Kidney tubule cell (primary cell): ENCODE measurements at places on chromosomes 16 and 17.

- DNase-seq: no peak
These were observed 24.3 kb downstream of the ACSF3 start for GRCh38 chr16:89117975-89118289.

DNA sequence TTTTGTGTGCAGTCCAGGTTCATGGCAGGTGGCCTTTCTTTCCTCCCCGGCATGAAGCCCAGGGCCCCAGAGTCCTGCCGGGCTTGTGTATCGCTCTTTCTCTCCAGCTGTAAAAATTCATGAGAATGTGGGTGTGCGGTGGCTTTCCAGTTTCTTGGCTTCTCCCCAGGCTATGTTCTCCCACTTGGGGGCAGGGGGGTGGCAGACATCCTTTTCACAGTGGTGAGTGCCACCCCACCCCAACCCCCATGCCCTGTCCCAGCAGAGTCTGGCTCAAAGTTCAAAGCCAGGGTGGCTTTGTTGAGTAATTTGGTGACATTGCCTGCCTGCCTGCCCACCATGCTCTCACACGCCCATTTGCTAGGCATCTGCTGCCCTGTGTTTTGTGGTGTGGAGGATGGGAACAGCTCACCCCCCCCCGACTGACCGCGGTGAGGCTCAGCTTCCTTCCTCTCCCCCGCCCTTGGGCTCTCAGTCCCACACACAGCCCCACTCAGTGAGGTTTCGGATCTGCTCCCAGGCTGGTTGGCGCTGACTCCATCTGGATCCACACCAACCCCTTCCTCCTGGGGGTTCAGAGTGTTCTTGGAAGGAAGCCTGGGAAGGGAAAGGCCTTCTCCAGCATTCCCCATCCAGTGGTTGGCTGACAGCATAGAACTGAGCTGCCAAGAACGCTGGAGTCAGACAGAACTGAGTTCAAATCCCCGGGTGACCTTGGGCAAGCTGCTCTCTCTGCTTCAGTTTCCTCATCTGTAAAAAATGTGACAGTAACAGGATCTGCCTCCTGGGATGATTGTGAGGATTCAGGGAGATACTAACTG, 36.0 kb downstream of the CHD9 start:
- DNase-seq: peak; percentile 60

DNA sequence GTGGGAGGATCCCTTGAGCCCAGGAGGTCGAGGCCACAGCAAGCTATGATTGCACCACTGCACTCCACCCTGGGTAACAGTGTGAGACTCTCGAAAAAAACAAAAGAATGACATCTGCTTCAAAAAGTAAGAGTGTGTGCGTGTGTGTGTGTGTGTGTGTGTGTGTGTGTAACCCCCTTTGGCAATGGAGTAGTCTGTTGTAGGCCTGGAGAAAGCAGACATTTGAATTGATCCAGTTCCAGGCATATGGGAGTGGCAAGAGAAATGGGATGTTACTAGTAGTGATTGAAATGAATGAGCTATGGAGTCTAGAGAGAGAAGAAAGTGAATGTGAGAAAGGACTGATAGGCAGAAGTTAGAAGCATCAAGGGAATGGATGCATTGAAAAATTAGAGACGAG, 9.9 kb downstream of the CASC3 start:
- no peak for DNase-seq

DNA sequence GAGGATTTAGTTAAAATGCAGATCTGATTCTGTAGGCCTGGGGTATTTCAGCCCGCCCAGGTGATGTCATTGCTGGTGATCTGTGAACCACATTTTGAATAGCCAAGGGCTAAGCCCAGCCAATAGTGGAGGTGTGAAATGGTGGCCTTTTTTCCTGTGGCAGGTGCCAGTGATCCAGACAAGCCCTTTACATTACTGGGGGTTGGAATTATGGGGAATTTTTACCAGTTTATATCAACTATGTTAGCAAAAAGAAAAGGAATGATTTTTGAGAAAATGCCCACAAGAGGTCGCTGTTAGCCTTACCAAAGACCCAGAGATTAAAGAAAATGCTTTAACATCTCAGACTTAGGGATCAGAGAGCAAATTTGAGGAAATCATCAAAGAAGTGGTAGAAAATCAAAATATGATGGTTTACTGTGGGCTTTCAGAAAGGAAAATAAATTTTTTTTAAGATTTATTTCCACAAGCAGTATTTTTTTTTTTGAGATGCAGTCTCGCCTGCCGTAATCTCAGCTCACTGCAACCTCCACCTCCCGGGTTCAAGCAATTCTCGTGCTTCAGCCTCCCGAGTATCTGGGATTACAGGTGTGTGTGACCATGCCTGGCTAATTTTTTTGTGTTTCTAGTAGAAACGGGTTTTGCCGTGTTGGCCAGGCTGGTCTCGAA, 3.9 kb downstream of the VPS35L start:
- DNase-seq: peak; percentile 49

- DNase-seq: peak; percentile 74
These were observed 57.5 kb downstream of the CDH13 start for GRCh38 chr16:82684256-82684655.

DNA sequence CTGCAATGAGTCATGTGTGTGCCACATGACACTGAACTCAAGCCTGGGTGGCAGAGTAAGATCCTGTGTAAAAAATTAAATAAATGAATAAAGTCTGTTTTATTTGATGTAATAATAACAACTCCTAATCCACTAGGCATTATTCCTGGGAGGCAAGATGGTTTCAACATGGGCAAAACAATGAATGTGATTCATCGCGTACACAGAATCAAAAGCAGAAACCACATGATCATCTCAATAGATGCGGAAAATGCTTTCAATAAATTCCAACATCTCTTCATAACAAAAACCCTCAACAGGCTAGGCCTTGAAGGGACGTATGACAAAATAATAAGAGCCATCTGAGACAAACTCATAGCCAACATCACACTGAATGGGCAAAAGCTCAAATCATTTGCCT, 195.4 kb downstream of the CDH11 start:
- DNase-seq: no peak

DNA sequence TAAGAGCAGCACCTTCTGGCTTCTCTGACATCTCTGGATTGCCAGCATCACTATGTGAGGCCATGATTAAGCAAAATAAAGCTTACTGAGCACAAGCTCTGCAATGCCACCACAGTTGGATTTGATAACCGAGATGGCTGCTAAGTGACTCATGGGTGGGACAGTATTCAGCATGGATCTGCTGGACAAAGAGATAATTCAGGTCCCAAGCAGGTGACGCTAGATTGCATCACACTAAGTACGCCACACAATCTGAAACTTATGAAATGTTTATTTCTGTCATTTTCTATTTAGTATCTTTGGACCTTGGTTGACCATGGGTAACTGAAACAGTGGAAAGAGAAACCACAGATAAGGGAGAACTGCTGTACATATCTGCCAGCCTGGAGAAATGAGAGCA, 27.4 kb downstream of the CDRT15 start:
- no peak for DNase-seq

DNA sequence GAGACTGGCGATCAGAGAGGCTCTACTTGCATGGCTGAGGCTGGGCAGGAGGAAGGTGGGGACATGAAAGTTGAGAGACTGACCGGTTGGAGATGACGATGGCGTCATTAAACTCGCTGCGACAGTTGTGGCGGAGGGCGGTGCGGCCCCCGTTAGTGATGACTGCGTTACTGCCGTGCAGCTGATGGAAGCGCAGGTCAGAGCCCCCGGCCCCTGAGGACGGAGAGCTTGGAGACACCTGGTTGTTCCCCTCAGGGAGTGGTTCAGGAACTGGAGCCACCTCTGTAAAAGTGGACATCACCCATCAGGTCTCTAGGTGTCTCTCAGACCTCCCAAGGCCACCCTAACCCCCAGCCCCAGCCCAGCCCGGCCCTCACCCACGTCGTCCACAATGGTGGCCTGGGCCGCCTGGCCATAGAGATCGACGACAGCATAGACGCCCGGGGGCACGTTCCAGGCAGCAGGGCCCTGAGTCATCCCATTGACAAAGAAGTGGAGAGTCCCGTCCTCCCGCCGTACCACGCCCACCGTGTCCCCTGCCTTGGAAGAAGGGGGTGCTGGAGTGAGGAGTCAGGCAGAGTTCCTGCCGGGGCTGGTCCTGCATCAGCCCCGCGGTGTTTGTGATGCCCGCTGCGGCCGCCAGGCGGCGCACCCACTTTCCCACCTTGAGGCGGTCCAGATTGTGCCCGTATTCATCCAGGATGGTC, 5.3 kb downstream of the NEURL4 start:
- DNase-seq: no peak

DNA sequence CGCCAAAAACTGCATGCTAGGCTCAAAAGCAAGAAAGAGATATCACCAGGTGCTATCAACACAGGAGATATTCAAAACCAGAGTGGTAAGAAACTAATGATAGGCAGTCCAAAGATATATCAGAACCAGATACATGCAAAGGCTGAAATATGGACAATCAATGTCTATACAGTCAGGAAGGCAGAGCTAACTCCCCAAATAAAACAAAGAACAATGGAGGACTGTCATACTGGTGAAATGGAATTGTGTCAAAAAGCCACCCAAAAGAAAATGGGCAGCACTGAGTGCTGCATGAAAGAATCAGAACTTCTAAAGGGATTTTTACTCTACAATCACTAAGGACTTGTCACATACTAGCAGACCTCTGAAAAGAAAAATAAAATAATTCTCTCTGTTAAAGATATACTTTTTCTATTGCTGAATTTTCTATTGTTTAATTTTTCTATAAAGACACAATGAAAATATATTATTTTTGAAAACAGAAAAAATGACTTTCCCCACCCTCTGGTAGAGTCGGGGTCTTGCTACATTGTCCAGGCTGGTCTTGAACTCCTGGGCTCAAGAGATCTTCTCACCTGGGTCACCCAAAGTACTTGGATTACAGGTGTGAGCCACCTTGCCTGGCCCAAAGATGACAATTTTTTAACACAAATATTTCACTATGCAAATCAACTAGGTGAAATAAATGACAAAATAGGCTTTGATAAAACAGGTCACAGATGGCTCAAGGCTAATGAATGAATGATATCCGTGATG, 98.2 kb downstream of the USP32 start:
- no peak for DNase-seq

DNA sequence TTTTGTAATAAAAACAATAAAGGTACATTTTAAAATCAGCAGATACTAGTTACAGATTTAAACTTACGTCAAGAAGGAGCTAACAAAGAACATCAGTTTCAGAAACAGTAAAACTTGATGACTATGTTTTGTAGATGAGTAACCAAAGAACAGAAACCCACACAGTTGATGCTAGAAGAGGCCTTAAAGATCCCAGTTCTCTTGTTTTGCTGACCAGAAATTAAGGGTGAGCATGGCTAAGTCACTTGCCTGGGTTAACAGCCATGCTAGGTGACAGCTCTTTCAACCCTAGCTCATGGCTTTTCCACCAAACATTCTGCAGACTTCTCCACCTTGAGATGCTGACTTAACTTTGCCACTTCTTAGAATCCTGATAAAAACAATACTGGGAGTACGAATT, 26.4 kb downstream of the STX8 start:
- DNase-seq: no peak

- DNase-seq: no peak
These were observed 204.7 kb downstream of the CDRT15L2 start for GRCh38 chr17:20784100-20784665.

DNA sequence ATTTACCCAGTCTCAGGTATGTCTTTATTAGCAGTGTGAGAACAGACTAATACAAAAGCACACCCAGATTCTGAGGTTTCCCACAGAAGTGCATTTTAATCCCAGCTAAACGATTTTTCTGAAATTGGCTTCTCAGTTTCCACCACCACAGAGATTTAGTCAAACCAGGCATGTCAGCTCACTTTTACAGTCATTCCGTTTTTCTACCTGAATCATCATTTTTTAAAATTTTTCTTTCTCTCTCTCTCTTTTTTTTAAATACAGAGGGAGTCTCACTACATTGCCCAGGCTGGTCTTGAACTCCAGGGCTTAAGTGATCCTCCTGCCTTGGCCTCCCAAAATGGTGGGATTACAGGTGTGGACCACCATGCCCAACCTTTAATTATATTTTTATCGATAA, 389.1 kb downstream of the HAPSTR1 start:
- DNase-seq: no peak

DNA sequence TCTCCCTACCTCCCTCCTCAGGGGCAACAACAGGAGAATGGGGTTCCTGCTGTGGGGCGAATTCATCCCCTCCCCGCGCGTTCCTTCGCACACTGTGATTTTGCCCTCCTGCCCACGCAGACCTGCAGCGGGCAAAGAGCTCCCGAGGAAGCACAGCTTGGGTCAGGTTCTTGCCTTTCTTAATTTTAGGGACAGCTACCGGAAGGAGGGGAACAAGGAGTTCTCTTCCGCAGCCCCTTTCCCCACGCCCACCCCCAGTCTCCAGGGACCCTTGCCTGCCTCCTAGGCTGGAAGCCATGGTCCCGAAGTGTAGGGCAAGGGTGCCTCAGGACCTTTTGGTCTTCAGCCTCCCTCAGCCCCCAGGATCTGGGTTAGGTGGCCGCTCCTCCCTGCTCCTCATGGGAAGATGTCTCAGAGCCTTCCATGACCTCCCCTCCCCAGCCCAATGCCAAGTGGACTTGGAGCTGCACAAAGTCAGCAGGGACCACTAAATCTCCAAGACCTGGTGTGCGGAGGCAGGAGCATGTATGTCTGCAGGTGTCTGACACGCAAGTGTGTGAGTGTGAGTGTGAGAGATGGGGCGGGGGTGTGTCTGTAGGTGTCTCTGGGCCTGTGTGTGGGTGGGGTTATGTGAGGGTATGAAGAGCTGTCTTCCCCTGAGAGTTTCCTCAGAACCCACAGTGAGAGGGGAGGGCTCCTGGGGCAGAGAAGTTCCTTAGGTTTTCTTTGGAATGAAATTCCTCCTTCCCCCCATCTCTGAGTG, 5.9 kb upstream of the LASP1NB start:
- DNase-seq: no peak

- no peak for DNase-seq
These were observed 1.2 kb downstream of the LCAT start for GRCh38 chr16:67942510-67943255.
